Type B pancreatic cell (in vitro differentiated cells): ENCODE measurements at places on chromosomes 16 and 17. TPM values are rescaled to one million over a fixed set of nuclear protein-coding genes. Genes with fewer than 3 reads are reported as not detected.

Gene RPS15A
- 1,687 and 1,807 TPM in 2 replicates for total RNA-seq

Gene C17orf100
- 3.9 and 4.3 TPM in 2 replicates for total RNA-seq

- peak; percentile 85 for DNase-seq
These were observed 9.0 kb downstream of the SLC5A10 start for GRCh38 chr17:18960803-18961511.

DNA sequence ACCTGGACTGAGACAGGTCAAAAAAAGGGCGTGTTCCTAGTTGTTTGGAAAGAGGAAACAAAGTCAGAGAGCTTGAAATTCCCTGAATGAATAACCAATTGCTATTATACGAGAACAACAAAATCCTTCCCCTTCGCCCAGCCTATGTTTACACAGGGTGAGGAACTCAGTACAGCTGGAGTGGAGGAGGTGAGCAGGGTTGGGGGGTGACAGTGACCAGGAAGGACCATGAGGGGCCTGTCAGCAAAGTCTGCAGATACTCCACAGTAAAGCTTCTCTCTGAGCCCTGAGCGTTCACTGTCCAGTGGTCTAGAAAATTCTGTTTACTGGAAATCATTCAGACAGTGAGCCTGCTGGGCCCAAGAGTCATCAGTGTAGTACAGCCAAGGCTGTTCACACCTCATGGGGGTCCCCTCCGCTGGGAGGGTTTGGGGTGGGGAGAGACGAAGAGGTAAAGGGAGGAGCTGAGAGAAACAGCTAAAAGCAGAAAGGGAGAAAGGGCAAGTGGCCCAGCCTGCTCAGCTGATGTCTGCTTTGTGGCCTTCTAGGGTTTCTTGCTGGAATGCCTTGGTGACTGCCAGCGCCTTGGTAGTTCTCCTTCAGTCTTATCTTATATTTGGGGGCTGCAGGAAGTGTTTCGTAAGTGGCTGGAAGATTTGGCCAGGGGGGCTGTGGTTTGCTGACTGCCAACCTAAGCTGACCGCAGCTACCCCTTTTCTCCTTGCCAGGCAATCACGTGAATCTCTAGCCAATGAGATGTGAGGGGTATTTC lies 5.7 kb downstream of the DUSP3 start:
- DNase-seq = no peak

- no peak for DNase-seq
These were observed 19.2 kb downstream of the FAM234A start for GRCh38 chr16:253833-254232.

GRCh38 chr17:16973760-16974540 lies 2.0 kb upstream of the TNFRSF13B start:
- no peak for DNase-seq
